AG09319 (cell line): ENCODE measurements at places on chromosomes 12 and 14.

DNA sequence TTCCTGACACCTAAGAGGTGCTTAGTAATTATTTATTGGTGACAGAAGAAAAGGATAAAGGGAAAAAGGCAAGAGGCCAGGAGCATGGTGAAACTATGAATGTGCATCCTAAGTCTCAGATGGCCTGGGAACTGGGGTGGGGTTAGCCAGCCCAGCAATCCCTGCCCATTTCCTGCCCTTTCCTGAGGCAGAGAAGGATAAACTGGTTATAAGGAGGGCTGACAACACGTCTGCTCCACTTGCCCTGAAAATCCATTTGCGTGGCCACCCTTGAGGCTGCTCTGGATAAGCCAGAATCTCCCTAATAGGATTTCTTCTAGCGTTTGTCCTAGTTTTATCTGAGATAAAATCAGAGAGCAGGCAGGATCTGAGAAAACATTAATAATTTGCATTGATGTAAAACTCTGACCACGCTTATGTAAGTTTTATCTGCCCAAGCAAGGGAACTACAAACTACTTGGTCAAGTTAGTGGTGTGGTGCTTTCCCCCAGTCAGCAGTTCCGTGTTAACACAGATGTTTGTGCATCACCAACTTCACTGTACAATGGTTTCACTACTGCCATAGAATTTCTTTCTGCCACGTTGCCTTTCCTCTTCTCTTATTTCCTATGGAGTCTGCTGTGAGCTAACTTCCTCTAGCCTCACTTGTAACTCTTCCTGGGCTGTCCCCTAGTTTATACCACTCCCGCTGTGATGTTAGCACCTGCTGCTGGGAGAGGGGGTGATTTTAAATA, 392.7 kb downstream of the RPS29 start:
- DNase-seq, result no peak

DNA sequence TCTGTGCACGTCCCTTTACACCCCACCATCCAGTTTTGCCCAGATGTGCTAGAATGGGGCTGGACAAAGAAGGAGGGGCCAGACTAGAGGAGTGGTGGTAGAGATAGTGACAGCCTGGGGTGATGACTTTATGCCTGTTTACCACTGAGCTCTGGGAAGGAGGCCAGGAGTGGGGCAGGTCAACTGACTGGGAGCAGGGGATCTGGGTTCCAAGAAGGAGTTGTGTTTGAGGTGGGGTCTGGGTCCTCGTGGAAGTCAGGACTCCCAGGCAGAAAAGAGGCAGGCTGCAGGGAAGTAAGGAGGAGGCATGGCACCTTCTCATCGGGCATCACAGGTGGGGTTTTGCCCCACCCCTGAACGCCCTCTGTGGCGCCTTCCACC, 315 bp downstream of the LTB4R2 start:
- no peak for DNase-seq

DNA sequence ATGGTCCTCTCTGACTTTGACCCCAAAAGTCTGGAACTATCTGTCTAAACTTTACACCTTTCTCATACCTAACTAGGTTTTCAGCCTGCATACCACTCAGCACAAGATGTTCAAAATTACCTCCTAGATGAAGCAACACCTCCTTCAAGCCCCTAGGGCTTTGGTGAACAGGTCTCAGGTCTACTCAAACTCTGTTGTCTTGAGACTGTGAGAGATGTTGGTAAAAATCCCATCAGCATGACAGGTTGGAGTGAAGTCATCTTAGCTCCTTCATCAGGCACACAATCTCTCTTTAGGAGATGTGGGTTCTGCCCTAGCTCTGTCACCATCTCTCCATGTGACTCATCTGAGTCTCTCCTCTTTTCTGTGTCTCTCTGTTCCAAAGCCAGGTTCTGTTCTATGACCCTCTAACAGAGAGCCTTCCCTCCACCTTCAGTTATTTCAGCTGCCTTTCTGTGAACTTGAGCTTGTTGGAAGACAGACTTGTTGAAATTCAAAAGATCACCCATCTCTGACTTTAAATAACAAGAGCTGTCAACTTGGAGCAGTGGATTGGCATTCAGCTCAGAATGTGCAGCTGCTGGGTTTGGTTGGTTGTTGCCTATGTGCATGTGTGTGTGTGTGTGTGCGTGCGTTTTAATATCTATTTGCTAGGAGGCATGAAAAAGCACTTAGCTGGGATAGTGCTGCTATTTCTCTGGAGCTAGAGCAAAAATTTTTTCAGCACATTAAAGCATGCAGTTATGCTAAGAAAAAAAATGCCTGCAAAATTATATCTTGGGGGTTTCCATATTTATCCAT, 130.7 kb downstream of the CRACR2A start:
- no peak for DNase-seq

GRCh38 chr12:73421832-73422231, 1115.8 kb upstream of the ATXN7L3B start:
- DNase-seq, result no peak
